Upper lobe of right lung (tissue), 1 donor: ENCODE measurements at places on chromosomes 3 and 15. TPM values are rescaled to one million over a fixed set of nuclear protein-coding genes. Genes with fewer than 3 reads are reported as not detected.

Gene HRG
- not detected for total RNA-seq

Gene RAD51
- total RNA-seq, result 0.98 TPM

Gene FBXL22
- 0.98 TPM for total RNA-seq

Gene PRSS50
- total RNA-seq, result 0.20 TPM

Gene TP63
- 1.3 TPM for total RNA-seq

- no peak overlapping the region for H3K27ac ChIP-seq
- no peak overlapping the region for H3K4me3 ChIP-seq
- H3K27me3 ChIP-seq, result no peaks in the 10 kb centered on the region
- no peaks in the 10 kb centered on the region for H3K36me3 ChIP-seq
- no peaks in the 10 kb centered on the region for H3K4me1 ChIP-seq
These were observed 17.4 kb upstream of the SLC25A36 start for GRCh38 chr3:140924097-140924873.

GRCh38 chr3:44289882-44290462 lies 48.3 kb downstream of the TOPAZ1 start:
- no peak for DNase-seq
- no peaks in the 10 kb centered on the region for H3K4me1 ChIP-seq
- H3K27ac ChIP-seq, result no peak overlapping the region
- no peaks in the 10 kb centered on the region for H3K36me3 ChIP-seq
- peaks cover 3% of the 10 kb centered on the region for H3K27me3 ChIP-seq

DNA sequence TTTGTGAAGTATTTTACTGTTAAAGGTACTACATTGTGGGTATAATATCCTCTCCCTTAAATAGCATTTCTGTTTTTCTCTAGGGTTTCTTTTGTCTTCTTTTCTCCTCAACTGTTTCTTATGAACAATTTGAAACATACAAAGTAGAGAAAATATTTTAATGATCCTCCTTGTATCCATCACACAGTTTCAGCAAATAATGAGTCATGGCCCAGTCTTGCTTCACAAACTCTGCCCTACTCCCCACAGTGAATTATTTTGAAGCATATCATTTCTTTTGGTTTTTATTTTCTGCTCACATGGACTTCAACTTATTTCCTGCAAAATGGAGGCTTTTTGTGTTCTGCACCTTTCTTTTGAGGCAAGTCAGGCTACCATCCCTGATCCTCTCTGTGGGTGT lies 6.1 kb upstream of the SCAANT1 start:
- no peak overlapping the region for H3K27ac ChIP-seq
- DNase-seq, result no peak
- H3K36me3 ChIP-seq, result peaks cover 40% of the 10 kb centered on the region

GRCh38 chr15:59996298-59997041 lies 7.6 kb upstream of the FOXB1 start:
- peaks cover 91% of the 10 kb centered on the region for H3K27me3 ChIP-seq
- no peak overlapping the region for H3K4me3 ChIP-seq
- no peak overlapping the region for H3K27ac ChIP-seq
- H3K36me3 ChIP-seq, result no peaks in the 10 kb centered on the region
- DNase-seq, result no peak

DNA sequence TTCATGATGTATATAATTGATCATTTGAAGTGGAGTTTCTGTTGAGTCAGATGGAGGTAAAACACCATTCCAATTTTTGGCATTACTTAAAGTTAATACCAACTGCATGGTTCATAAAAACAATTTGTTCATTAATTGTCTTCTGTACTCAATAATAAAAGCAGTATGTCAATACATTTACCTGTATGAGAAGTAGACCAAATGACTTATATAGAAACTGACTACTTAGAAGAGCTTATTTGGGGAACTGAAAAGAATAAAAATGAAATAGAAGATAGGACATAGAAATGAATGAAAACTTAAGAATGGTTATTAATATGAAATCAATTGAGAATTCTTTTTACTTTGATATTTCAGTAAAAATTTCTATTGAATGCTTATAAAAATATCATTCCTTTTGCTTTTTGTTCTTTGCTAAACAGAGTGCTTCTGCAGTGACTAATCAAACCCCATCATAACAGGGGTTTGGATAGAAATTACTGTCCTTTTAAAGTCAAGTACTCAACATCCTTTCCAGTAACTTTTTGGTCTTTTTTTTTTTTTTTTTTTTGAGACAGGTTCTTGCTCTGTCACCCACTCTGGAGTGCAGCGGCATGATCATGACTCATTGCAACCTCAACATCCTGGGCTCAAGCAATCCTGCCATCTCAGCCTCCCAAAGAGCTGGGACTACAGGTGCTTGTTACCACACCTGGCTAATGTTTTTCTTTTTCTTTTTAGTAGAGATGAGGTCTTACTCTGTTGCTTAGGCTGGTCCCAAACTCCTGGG lies 6.5 kb upstream of the CRYBG3 start:
- no peaks in the 10 kb centered on the region for H3K4me1 ChIP-seq
- H3K4me3 ChIP-seq, result no peak overlapping the region
- H3K36me3 ChIP-seq, result no peaks in the 10 kb centered on the region
- no peaks in the 10 kb centered on the region for H3K27me3 ChIP-seq
- H3K27ac ChIP-seq, result no peak overlapping the region

- no peaks in the 10 kb centered on the region for H3K4me1 ChIP-seq
- no peak overlapping the region for H3K4me3 ChIP-seq
- H3K27me3 ChIP-seq, result no peaks in the 10 kb centered on the region
- H3K27ac ChIP-seq, result no peak overlapping the region
These were observed 26.6 kb upstream of the RASA2 start for GRCh38 chr3:141460097-141460704.

GRCh38 chr15:99326235-99326634 lies 75.0 kb downstream of the LRRC28 start:
- no peaks in the 10 kb centered on the region for H3K36me3 ChIP-seq

DNA sequence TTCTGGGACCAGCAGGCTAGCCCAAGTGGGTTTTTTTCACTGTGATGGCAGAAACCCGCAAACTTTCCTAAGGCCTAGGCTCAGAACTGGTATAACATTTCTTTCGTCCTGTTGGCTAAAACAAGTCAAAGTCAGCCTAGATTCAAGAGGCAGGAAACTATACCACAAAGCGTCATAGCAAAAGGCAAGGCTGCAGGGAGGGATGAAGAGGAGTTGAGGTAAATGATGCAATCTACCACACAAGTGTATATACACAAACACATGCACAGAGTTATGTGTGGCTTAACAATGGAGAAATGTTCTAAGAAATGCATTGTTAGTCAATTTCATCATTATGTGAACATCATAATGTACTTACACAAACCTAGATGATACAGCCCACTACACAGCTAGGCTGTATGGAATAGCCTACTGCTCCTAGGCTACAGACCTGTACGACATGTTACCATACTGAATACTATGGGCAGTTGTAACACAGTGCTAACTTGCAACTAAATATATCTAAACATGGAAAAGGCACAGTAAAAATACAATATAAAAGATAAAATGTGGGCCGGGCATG lies 225.6 kb downstream of the TBL1XR1 start:
- H3K4me1 ChIP-seq, result peaks cover 6% of the 10 kb centered on the region
- no peak overlapping the region for H3K27ac ChIP-seq
- H3K36me3 ChIP-seq, result no peaks in the 10 kb centered on the region
- H3K4me3 ChIP-seq, result no peak overlapping the region
- DNase-seq, result no peak
- no peaks in the 10 kb centered on the region for H3K27me3 ChIP-seq

DNA sequence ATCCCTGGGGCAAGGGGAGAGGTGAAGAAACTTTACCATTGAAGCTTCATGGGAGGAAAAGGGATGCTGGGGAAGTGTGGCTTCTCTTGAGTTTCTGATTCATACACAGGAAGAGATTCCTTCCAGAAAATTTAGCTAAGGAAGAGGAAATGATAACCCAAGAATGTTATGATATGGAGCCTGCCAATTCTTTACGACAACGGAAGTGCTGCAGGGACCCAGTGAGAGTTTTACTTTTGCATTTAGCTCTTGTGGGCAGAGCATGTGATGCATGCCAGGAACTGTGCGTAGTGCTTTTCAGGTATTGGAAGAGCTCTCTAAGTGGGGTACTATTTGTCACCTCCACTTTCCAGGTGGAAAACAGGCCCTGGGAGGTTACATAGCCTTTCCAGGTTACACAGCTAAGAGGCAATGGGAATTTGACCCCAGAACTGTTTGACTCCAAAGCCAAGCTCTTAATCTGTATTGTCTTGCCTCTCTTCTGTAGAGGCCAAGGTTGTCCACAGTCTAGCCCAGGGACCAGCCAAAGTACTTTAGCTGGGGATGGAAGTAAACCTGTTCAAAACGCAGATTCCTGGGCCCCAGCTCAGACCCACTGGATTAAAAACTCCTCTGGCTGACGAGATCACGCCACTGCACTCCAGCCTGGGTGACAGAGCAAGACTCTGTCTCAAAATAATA lies 23.0 kb downstream of the CMTM7 start:
- H3K27me3 ChIP-seq, result no peaks in the 10 kb centered on the region
- H3K27ac ChIP-seq, result peak overlapping the region; percentile 59
- no peak for DNase-seq
- no peak overlapping the region for H3K4me3 ChIP-seq

GRCh38 chr15:65373163-65373651 lies 4.6 kb downstream of the IGDCC3 start:
- H3K36me3 ChIP-seq, result no peaks in the 10 kb centered on the region
- no peak overlapping the region for H3K4me3 ChIP-seq
- no peak overlapping the region for H3K27ac ChIP-seq
- peaks cover 38% of the 10 kb centered on the region for H3K27me3 ChIP-seq

- no peaks in the 10 kb centered on the region for H3K27me3 ChIP-seq
- DNase-seq, result peak; percentile 57
- no peaks in the 10 kb centered on the region for H3K36me3 ChIP-seq
- H3K4me3 ChIP-seq, result peak overlapping the region; percentile 6
- peaks cover 50% of the 10 kb centered on the region for H3K4me1 ChIP-seq
- H3K27ac ChIP-seq, result peak overlapping the region; percentile 76
These were observed 75.3 kb downstream of the HMG20A start for GRCh38 chr15:77495838-77496596.

DNA sequence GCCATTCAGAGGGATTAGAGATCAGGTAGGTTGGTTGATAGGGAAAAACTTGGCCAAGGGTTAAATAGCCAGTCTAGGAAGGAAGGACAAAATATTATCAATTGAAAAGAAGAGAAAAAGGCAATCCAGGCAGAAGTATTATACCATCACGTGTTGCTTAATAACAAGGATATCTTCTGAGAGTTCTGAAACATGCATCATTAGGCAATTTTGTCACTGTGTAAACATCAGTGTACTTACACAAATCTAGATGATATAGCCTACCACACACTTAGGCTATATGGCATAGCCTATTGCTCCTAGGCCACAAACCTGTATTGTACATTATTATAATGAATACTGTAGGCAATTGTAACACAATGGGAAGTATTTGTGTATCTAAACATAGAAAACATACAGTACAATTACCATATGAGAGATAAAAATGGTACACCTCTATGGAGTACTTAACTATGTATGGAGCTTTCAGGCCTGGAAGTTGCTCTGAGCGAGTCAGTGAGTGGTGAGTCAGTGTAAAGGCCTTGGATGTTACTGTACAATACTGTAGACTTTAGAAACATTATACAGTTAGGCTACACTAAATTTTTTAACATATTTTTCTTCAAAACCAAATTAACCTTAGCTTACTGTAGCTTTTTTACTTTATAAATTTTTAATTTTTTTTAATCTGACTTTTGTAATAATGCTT lies 2.7 kb downstream of the TEX55 start:
- no peaks in the 10 kb centered on the region for H3K27me3 ChIP-seq
- no peak for DNase-seq
- H3K4me3 ChIP-seq, result no peak overlapping the region
- no peak overlapping the region for H3K27ac ChIP-seq
- H3K4me1 ChIP-seq, result no peaks in the 10 kb centered on the region

- DNase-seq, result no peak
- no peaks in the 10 kb centered on the region for H3K27me3 ChIP-seq
- no peak overlapping the region for H3K27ac ChIP-seq
- peaks cover 7% of the 10 kb centered on the region for H3K36me3 ChIP-seq
- H3K4me3 ChIP-seq, result no peak overlapping the region
- no peaks in the 10 kb centered on the region for H3K4me1 ChIP-seq
These were observed 124.0 kb downstream of the ATP1B3 start for GRCh38 chr3:142000325-142000870.

- H3K27ac ChIP-seq, result peak overlapping the region; percentile 74
- peak; percentile 46 for DNase-seq
- H3K4me3 ChIP-seq, result no peak overlapping the region
- peaks cover 23% of the 10 kb centered on the region for H3K4me1 ChIP-seq
These were observed 15.4 kb upstream of the FGD5 start for GRCh38 chr3:14803101-14803980.

DNA sequence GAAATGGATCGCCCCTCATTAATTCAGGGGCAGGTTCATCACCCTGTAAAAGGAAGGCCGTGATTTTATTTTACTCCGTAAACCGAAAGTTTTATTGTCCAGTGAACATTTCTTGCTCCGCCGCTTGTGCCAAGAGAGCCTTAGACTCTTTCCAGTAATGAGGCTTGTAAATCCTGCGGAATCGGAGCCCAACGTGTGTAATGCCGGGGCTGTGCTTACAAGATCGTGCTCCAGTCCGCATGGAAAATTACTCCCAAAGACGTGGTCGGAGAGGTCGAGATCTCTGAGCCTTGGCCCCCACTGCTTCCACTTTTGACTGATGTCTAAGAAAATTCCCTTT lies 649 bp upstream of the PLOD2 start:
- H3K4me3 ChIP-seq, result peak overlapping the region; percentile 76
- peak overlapping the region; percentile 93 for H3K27ac ChIP-seq
- H3K4me1 ChIP-seq, result peaks cover 27% of the 10 kb centered on the region
- H3K36me3 ChIP-seq, result no peaks in the 10 kb centered on the region
- no peaks in the 10 kb centered on the region for H3K27me3 ChIP-seq
- DNase-seq, result no peak

DNA sequence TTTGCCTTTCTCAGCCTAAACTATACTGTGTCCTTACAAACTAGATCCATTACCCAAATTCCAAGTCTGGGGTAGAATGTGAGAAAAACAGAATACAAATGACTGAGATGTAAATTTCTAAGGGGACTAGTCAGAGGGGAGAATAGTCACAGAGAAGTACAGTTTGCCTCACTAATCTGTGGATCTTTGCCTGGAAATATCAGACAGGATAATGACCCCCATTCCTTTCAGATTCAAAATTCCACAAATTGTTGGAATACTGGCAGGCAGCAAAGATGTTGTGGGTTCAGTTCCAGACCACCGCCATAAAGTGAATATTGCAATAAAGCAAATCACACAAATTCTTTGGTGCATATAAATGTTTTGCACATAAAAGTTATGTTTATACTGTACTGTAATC lies 762.8 kb upstream of the NR2F2 start:
- no peak for DNase-seq
- no peaks in the 10 kb centered on the region for H3K27me3 ChIP-seq
- H3K4me1 ChIP-seq, result no peaks in the 10 kb centered on the region
- H3K4me3 ChIP-seq, result no peak overlapping the region

DNA sequence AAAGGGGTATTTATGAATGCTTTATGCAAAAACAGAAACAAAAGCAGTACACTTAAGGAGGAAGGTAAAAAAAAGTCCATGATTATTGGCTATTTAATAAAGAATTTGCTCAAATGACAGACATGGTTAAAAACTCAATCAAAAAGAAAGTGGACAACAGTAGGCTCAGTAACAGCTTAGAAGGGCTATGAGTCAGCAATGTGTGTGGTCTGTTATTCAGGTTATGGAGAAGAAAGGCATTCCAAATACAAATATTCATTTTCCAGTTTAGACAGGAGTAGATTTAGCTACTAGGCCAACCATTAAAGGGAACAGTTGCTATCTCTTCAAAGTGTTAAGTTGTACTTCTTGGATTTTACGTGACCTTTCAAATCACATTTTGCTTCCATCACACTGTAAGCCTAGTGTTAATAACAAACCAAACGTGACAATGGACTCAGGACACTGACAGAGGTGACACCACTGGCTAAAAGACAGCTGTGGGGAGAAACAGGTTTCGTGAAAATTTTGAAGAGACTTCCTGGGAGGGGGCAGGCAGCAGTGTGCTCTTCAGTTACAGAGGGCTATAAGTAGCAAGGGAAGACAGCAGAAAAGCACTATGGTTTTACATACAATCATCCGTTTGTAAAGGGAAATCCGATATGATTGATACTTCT lies 41.7 kb upstream of the MYO5C start:
- DNase-seq, result no peak
- H3K4me3 ChIP-seq, result no peak overlapping the region
- H3K4me1 ChIP-seq, result no peaks in the 10 kb centered on the region
- peaks cover 23% of the 10 kb centered on the region for H3K36me3 ChIP-seq
